ENCODE measurements at places on chromosomes 2 and 18. TPM values are rescaled to one million over a fixed set of nuclear protein-coding genes. Genes with fewer than 3 reads are reported as not detected.

The ZNF804A gene
- polyA plus RNA-seq: not detected

The VSNL1 gene
- not detected for polyA plus RNA-seq

The CHRNG gene
- not detected for polyA plus RNA-seq

The STPG4 gene
- polyA plus RNA-seq: not detected

The CDH19 gene
- polyA plus RNA-seq: not detected

The KCNJ13 gene
- 0.20 TPM for polyA plus RNA-seq

DNA sequence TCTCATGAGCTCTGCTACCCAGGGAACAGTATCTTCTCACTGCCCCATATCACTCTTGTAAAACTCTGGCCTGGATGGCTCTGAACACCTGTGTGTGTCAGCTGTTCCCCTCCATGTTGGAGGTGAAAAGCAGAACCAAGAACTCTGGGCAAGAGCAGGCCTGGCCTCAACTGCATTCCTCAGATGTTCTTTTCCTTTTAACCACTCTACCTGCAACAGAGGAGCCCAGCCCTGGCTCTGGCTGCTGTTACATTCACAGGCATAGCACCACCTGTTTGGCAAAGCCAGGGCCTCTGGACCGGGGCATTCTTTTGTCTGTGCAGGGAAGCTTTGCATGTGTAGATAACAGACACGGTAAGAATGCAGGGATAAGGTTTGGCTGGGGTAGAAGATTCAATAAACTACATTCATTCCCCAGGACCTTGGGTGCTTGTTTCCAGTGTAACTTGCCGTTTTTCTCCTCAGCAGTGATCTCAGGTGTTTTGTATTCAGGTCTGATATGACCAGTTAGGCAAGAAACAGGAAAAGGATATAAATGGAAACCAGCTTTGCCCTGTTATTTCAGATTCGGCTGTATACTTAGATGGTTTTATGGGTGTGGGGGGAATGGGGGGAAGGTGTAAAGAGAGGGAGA, 95.1 kb downstream of the SPTBN1 start:
- DNase-seq: no peak

GRCh38 chr18:63137999-63138435, 181.6 kb downstream of the BCL2 start:
- peak; percentile 36 for DNase-seq

- no peak for DNase-seq
Measured at GRCh38 chr2:237912271-237913192, 53.1 kb downstream of the RAMP1 start.

GRCh38 chr2:165219481-165219880, 15.6 kb upstream of the SCN3A start:
- no peak for DNase-seq

DNA sequence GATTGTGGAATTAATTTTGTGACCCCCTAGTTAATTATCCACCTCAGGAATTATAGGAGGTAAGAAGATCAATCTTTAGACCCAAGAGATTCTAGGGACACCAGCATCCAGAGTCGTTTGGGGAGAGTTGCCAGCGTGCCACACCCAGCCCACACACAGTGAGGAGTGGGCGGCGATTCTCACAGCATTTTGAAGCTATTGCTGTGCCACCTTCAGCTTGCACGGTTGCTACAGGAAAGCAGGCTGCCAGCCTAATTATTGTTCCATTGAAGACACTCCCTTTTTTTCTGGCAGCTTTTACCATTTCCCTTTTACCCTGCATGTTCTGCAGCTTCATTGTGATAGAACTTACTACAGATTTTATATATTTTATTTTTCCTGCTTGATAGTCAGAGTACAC, 13.1 kb upstream of the MYL12A start:
- no peak for DNase-seq

GRCh38 chr2:137048455-137048854, 283.1 kb downstream of the THSD7B start:
- no peak for DNase-seq

Data from CD8-positive, alpha-beta memory T cell (primary cell).